Effector memory CD4-positive, alpha-beta T cell (primary cell): ENCODE measurements at places on chromosomes 12 and 14.

DNA sequence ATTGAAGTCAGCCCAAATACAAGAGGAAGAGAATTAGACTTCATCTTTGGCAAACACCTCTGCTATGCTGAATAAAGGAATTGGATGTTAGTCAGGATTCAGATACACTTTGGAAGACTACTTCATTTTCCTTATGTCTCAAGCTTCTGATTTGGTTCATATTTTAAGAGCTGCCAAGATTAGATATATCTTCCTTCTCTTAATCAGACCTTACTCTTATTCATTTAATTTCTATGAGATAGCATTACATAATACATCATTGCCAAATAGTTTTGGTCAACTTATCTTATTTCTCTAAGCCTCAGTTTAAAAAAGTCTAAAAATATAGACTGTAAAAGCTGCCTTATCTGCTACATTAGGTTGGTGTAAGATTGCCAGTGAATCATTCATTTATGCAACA is 330.6 kb upstream of the NAV3 start:
- DNase-seq, result no peak

DNA sequence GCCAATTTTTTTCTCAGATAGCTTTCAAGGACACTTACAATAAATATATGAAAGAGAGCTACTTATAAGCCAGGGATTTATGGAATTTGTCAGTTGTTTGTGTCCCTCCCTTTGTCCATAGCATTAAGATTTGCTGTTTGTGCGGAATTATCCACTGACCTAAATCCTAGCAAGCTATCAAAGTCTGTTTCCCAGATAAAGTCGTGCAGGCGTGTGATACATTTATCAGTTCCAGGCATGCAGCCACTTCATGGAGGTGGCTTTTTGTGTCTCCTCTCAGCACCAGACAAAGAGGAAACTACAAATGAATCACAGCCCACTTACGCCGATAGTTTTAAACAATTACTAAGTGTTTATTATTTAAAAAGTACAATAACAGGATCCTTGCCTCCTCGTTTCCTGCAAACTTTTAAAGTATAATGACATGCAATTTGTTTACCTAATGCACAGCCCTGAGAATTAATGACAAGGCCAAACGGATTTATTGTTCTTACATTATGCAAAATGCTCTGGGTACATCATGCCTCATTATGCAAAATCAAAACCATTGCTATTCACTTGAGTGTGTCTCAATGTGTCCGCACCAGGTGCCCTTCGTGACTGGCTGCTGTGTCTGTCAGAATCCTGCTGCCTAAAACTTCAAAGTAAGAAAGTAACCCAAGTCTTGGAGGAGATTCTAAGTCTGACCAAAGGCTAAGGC is 423.2 kb downstream of the GLT1D1 start:
- no peak for DNase-seq

GRCh38 chr12:113439606-113440030 is 17.4 kb downstream of the SDSL start:
- DNase-seq, result no peak

DNA sequence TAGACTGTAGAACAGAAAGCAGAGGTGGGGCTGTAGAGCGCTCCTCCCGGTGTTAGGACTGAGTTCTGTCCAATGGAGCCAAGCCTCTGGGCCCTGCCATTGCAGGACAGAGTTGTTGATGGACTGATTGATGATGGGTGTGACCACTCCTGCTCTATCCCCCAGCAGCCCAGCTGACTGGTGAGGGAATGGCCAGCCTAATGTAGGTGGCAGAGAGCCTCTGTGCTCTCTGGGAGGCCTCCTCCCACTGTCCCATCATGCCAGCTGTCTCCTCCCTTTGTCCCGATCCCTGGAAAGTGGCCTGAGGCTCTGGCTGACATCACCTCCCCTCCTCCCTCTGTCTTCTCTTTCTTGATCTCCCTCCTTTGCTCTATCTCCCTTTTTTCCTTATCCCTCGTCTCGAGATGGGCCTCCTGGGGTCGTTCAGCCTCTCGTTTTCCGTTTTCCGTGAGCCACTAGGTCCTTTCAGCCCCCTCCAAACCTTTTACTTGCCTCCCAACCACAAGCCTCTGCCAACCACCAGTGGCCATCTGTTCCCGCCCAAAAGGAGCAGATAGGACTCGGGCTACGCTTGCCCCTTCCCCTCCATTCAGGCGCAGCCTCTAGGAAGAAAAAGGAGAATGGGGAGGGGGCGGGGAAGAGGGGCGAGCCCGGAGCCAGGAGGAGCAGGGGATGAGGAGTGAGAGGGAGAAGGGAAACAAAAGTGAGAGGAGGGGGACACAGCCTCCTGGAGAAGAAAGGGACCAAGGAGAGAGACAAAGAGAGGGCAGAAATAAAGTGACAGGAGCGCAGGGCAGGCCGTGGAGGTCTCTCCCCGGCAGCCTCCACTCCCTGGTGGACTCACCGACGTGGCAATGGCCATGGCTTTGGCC is 572 bp downstream of the EFS start:
- no peak for DNase-seq

DNA sequence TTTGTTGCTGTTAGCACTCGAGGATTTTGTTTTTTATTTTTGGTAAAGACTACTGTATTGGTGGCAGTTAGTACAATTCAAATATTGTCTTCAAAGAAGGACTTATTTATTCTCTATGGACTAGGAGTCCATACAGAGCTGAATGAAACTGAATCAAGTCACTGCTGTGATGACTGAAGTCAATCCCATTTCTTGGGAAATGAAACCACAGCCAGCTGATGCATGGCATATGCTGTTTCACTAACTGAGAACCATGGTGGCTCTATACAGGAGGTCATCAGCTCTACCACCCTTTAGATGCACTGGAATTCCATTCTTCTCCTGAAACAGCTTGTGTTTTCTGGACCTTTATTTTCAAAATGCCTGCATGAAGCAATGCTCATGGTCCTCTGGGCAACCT is 22.2 kb downstream of the VTI1B start:
- DNase-seq, result no peak

GRCh38 chr14:22220427-22220826 is 368.6 kb downstream of the DAD1 start:
- DNase-seq, result no peak

DNA sequence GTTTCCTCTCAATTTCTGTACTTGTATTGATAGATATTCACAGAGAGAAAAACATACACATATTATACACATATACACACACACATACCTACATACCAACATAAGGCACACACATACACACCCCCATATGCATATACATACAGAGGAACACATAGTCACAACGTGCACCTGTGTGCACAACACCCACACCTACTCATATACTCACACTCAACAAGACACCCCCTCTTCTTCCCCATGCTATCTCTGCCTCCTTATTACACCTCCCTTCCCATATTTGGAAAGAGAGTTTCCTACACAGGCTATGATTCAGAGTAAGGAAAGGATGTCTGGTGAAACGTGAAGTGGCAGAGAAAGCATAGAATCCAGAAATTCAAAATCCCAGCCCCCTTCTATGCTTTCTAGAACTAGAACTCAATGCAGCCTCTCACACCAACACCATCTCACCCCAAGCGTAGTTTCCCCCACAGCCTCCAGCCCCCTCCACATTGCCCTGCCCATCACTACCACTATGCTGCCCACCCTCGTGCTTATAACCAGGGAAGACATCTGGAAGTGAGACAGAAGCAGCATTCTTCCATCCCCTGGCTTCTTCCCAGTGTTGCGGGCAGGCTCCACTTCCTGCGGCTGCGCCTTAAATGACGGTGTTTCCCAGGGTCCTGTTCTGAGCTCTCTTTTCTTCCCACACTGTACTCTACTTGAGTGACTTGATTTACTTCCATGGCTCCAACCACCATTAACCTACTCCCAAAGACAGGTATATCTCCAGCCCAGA is 2.4 kb downstream of the RNASE8 start:
- no peak for DNase-seq

DNA sequence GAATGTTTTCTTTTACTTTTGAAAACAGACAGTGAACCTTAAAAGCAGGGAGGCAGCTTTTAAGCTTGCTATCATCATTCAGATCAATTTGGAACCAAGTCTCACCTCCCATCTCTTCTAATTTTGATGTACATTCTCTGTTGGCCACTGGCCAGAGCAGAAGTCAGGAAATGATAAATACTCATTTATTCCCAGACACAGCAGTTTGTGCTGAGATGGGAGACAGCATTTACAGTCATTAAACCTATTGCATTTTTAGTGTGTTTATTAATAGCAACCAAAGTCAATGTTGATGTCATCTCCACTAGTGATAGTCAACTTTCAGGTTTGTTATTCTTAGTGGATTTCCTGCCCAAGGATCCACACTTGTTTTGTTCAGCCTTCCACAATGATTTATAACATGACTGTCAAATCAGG is 320.0 kb upstream of the ATP2B1 start:
- no peak for DNase-seq

DNA sequence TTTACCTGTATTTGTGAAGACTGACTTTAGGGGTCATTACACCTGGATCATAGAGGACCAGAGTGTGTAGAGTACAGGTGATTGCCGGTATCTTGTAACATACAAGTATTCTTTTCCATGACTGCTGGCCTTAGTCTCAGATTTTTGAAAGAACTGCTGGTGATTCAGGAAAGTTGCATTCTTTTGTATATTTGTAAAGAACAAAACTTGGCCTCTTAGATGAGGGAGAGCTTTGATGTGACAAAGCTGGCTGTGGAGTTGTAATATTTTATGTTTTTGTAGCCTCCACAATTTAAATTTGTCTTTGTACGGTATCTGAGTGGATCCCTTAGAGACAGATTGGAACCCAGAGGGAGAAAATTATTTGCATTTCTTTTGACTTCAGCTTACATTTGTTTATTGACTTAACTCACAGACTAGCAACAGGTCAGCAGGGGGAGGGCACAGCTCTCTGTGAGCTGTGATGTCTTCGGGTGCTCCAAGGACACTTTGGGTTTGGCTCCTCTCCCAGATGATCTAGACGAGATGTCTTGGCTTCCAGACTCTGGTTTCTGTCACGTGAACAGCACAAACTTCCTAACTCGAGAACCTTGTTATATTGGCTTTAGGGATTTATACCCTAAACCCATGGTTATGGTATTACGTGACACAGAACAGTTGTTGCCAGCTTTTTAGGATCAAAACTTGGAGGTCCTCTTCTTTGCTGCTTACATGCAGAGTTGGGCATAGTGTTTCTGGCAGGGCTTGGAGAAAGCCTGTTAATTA is 65.9 kb downstream of the DAAM1 start:
- DNase-seq, result no peak

DNA sequence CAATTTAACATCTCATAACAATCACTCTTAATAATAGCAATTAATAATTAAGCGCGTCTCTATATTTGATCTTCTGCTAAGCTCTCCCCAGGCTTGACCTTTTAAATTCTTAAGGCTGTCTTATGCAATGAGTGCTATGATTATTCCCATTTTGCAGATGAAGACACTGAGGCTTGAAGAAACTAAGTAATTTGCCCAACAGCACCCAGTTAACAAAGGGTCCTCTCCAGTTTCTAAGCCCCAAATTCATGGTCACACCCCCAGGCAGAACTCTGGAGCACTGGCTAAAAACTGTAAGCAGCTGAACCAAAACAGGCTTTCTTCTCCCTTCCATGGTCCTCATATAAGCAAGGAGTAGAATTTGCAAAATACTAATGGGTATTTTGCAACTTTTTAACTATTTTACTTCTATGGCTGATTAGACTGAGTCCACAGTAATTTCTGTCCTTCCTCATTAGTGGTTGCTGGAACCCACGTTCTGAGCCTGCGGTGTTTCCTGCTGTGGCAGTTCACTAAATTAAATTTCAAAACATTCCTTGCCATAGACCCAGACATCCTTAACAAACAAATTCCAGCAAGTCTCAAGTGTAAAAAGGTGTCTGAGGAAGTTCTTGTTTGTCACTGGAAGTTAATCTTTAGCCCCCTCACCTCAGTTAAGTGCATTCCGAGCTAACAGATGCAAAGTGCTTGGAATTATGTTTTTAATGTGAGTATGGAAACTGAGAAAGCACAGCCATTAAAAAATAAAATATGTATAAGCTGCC is 76.5 kb downstream of the TMEM132D start:
- DNase-seq, result no peak

DNA sequence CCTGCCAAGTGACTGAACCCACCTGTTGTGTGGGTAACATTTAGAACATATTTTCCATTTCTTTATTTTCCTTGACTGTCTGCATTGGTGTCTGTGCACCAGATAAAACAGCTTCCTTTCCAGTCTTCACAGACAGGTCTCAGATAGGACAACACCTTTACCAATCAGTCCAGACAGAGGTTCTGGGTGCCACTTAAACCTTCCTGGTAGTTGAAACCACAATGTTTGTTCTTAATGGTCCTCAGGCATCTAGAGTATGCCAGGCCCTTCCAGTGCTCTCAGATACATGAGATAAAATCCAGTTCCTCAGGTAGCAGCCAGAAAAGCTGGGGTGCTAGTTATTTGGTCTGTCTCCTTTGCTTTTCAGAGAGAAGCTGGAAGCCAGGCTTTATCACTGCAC is 7.0 kb upstream of the CLEC2D start:
- no peak for DNase-seq

GRCh38 chr12:100473716-100474150 is at the start of gene NR1H4:
NR1H4 (plus strand) TSS chr12:100473866; CDS start chr12:100493324, 19,458 bp downstream.
- DNase-seq, result no peak

DNA sequence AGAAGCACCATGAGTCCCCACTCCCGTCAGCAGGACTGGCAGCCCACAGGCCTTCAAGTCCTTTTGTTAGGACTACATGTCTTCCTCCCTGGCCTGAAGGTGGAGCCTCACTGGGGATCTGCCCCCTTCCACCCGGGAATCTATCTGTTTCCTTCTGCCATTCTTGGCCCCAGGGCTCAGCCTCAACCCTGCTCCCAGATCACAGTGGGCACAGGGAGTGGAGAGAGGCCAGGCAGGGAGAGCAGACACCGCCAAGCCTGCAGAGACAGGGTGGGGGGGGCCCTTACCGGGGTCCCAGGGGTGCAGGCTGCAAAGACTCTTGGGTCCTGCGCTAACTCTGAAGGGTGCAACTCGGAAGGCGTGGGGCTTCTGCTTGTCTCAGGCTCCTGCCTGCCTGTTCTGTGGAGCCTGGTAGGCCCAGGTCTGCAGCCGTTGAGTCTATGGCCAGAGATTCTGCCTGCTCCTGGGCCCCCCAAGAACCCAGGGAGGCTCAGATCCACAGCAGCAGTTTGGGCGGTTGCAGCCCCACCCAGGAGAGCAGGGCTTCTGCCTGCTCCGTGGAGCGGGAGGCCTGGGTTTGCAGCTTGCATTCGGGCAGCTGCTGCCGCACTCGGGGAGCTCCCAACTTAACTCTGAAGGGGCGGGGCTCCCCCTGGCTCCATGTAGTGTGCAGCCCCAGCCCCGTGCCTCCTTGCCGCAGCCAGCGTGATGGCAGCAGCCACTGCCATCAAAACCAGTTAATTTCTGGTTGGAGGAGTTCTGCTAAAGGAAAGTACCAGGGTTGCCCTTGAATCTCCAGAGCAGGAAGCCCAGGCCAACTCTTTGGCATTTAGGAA is 21.7 kb upstream of the PLBD1 start:
- no peak for DNase-seq
